Peyer's patch (tissue), 4 donors: ENCODE measurements at places on chromosomes 1 and 21. TPM values are rescaled to one million over a fixed set of nuclear protein-coding genes. Genes with fewer than 3 reads are reported as not detected.

KRTAP12-2 gene
- not detected for total RNA-seq

LCE3D gene
- not detected for total RNA-seq

KIF26B gene
- 1.5 TPM for total RNA-seq

YBEY gene
- total RNA-seq: 32.6 TPM

PRR9 gene
- not detected for total RNA-seq

TTC39A gene
- 31.6 TPM for total RNA-seq

MROH9 gene
- total RNA-seq: not detected
